ENCODE measurements at places on chromosomes 1 and 21. TPM values are rescaled to one million over a fixed set of nuclear protein-coding genes. Genes with fewer than 3 reads are reported as not detected.

DNA sequence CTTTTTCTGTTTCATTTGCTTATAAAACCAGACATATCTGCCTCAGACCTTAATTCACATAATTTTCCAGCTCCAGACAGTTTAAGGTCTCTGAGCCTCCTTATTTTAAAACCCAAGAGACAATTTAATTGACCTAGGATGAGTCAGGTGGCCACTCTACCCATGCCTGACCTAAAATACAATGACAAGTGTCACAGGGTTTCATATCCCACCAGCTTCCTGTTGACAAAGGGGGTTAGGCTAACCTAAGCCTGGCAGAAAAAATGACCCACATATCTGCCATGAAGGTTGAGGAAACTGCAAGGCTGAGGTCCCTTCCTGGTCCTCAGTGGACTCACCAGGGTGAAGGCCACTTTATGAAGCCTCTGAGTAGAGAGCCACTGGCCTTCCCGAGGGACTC is 52.3 kb downstream of the OPTC start:
- no peak for DNase-seq

DNA sequence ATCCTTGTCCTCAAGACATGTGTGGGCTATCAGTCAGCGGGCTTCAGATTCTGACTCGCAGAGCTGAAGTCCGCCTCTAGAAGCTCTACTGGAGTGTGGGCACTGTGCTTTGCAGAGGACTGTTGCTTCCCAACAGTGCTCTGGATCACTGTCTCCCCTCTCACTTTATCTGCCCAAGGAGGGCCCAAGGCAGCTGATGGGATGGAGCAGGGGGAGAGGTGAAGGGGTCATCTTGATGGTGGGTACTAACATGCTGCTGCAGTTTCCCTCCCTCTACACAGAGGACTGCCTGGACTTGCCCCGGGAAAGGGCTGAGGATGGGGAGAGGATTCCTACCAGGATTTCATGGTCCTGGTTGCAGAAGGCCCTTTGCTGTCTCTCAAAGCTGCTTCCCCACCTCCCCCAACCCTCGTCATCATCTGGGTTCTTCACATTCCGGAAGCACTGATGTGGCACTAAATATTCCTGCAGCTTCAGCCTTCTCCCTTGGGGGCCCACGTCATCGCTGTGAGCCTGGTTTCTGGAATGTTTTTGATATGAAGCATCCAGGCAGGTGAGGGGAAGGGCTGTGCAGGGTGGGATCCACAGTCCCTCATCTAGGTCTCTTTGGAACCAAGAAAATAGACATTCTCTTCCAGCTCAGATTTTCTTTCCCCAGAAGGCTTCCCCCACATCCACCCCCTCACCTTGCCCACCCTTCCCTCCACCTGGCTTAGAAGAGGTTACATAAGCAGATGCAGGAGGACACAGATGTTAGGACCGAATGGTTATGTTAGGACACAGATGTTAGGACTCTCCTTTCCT is 23.2 kb downstream of the NUAK2 start:
- peak; percentile 60 for DNase-seq

DNA sequence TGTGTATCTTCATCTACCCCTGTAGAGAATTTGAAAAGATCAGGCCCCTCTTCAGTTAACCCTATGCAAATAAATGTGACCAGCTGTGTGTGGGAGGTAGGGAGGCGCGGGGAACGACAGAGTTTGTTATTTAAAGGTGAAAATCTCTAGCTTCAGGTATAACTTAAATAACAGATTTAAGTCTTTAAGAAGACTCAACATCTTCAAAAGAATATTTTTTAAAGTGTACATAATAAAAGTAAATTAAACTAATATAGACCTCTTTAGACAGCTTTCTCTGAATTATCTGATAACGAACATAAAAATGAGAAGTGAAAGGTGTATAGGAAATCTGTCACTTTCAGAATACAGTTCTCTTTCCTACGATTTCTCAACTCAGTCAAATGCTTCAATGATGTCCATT is 16.0 kb downstream of the ANGPTL3 start:
- no peak for DNase-seq

The NUDT17 gene
- total RNA-seq, result 1.9 TPM

The FCAMR gene
- not detected for total RNA-seq

GRCh38 chr1:21536218-21536617 is 27.0 kb downstream of the ALPL start:
- DNase-seq, result no peak

- no peak for DNase-seq
These were observed 20.2 kb upstream of the POGZ start for GRCh38 chr1:151479462-151479861.

DNA sequence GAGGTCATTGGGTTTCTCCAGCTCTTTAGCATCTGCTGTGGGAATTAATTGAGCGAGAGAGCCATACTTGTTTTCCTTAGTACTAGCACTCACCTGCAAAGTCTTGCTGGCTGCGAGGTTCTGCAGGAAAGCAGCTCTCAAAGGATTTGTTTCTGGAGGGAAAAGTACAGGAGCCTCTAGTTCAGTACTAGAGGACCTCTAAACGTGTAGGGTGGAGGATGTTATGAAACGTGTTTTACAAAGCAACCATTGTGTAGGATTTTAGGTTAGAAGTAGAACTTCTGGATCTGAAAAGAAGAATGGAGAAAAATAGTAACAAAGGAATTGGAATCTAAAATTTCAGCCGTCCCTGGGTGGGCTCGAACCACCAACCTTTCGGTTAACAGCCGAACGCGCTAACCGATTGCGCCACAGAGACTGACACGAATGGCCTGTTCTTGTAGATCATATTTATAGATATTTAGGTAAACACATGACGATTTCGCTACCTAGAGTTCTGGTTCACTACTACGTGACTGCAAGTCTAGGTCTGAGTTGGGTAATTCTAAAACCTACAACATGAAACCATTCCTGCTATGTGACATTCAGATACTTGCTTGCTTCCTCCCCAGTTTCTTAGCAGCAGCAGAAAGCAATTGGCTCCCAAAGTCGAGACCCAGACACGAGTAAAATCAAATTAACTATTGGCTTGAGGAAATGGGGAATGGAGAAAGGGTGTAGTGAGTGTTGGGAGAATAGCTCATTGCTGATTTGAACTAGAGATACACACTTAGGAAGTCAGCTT is 60.2 kb upstream of the CFAP126 start:
- no peak for DNase-seq

The KIFAP3 gene
- 15.8 TPM for total RNA-seq

DNA sequence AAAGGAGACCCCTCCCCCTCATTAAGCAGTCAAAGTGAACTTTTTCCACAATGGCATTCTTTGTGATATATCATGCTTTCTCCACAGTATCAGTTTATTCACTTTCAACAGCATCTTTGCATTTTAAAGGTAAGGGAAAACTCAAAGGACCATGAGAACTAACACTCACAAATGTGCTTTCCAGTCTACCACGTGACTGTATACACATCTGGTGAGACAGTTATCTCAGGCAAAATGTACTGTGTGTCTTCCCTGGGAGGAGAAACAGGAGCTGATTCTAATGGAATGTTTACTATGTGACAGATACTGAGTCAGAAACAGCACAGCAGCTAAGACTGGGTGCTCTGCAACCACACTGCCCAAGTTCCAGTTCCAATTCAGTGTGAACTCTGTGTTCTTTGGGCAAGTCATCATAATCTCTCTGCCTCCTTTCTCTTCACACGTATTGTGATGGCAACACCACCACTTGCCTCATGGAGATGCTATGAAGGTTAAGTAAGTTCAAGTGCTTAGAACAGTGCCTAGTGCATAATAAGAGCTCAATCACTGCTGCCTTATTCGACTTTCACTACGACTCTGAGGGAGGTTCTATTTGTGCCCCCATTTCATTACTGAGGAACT is 79.0 kb downstream of the SLC45A1 start:
- no peak for DNase-seq

DNA sequence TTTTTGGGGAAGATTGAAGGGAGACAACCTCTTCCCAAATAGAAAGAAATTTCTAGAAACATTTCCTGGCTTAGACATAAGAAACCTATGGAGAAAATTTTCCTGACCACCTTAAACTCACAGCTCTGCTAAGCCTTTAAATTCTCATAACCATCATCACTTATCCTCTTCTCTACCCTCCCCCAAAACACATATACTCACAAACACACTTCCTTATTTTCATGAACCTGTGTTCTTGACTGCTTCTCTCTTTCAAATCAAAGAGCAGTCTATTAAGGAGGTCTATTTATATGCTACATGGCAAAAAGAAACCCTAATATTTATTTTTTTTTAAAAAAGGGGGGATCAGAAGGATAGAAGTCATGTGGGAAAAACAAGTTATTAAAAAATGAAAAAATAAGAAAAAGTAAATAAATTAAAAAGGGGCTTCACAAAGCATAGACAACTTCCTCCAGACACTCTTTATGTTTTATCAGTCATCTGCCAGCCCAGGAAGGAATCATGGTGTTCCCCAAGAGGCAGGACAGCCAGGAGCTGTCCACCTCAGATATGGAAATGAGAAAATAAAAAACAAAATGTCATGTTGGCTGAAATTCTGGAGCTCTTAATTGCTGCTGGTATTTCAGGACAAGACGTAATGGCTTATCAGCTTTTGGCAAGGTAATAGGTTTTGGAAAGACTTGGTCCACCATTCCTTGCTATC is 12.8 kb upstream of the RGS2 start:
- DNase-seq, result no peak

DNA sequence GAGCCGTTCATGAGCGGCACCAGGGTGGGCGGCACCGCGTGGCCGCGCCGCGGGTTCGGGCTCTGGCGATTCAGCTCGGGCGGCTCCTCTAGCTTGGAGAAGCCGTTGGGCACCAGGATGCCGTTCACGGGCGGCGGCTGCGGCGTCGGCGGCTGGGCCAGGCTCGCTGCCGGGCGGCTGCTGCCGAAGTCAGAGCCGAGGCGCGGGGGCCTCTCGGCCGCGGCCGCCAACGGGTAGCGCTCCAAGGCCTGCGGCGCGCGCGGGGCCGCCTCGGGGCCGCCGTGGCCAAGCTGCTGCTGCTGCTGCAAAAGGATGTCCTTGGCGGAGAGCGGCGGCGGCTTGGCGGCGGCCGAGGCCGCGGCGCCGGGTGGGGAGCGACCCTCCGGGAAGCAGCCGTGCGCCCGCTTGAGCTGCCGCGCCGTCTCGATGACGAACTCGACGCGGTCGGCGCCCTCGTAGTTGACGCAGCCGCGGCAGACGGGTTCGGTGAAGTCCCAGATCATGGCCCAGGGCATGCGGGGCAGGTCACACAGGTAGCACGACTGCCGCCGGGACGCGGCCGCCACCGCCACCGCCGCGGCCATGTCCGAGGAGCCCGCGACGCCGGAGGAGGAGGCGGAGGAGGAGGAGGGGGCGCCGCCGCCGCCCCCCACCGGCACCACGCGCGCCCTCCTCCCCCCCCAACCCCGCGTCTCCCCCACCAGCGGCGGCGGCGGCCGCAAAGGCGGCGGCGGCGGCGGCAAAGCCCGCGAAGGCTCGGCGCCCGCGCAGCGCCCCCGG is 877 bp downstream of the IRF2BP2 start:
- DNase-seq, result no peak

DNA sequence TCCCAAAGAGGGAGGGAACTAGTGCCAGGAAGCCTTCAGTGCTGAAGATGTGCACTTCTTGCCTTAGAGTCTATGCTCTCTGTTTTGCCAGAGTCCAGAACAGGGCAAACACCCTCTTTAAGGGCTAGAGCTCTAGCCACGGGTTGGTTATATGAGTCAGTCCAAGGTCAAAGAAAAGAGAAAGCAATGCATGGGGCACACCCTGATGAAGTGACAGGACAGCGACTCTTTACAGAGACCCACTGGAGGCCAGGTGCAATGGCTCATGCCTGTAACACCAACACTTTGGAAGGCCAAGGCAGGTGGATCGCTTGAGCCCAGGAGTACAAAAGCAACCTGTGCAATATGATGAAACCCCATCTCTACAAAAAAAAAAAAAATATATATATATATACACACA is 86.1 kb downstream of the TGFBR3 start:
- DNase-seq, result no peak

The EXTL1 gene
- total RNA-seq, result not detected

DNA sequence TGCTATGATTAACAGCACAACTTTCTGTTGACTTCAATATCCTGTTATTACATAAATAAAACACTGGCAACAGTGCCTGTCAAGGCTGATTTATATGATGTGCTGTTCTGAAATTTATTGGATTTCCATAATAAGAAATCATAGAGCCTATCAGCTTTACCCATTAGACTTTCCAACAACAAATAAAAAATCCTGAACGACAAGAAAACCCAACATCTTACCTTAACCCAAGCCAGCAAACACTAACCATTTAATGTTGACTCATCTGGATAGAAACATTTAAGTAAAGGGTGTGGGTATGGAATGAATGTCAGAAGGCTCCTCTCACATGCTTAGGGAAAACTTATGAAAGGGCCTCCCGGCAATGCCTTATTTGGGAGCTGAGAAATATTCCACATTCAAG is 165.1 kb downstream of the SLC45A1 start:
- DNase-seq, result no peak

The SPATA6 gene
- total RNA-seq, result 2.4 TPM

DNA sequence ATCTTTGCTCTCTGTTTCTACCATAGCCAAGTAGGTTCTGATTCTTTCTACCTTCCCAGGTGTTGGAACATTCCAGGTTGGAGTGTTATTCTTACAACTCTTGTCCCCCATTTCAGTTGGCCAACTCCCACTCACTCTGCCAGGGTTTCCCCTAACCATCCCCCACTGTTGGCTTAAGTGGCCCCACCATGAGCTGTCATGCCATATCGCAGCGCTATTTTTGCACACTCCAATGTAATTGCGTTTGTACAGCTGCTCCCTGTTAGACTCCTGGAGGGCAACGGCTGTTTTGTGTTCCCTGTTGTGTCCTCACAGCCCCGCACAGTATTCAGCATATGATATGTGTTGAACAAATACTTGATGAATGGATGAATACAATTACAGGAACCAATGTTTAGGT is 117.7 kb upstream of the ETS2 start:
- no peak for DNase-seq

The C1orf116 gene
- not detected for total RNA-seq

GRCh38 chr1:97791251-97791650 is 129.6 kb downstream of the DPYD start:
- DNase-seq, result no peak

The PDPN gene
- 70.3 TPM for total RNA-seq

GRCh38 chr1:154419620-154420571 is 14.8 kb downstream of the IL6R start:
- DNase-seq, result peak; percentile 92

The SH3D21 gene
- total RNA-seq, result 0.51 TPM

DNA sequence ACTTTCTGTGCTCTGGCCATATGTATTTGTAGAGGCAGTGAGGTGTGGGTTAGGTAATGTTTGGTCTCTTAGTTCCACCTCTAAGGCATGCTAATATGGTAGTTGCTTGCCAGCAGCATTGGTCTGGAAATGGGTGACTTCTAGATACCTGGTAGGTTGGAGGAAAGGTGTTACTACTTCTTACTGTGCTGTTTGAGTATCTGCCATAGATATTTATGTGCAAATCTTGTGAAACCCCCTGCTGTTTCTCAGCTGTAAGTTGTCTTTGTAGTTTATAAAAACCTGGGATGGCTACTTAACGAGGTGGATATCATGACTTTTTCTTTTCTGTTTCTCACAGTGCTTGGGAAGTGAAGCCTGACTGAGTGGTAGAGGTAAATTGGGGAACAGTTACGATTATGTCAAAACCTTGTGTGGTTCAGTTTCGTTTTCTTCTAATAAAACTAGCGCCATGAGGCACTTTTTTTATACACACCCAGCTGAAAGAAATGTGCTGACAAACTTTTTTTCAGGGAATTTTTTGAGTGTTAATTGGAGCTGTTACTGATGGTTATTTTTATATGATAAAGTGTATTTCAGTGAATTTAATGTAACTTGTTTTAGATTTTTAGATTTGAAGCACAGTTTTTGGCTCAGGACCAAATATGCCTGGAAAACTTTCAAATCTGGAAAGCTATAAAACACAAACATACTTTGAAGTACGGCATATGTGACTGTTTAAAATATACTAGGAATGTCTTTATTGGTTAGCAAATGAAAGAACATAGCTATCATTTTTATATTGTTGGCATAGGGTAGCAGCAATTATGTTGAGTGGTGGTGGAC is 42.1 kb downstream of the CAMSAP2 start:
- peak; percentile 25 for DNase-seq

All from dermis microvascular lymphatic vessel endothelial cell (primary cell).